Stimulated activated CD4-positive, alpha-beta T cell treated with anti-CD3 and anti-CD28 coated beads, Interleukin-1b, Interleukin-23, amount 100 ng/mL, for 24 hours (primary cell): ENCODE measurements at places on chromosomes 3 and 15.

- no peak for DNase-seq
These were observed 2.2 kb downstream of the ZNF592 start for GRCh38 chr15:84750583-84751092.

- DNase-seq: no peak
These were observed 26.9 kb upstream of the GOLGA8B start for GRCh38 chr15:34610354-34610753.

GRCh38 chr3:30294241-30294667 is 312.1 kb upstream of the TGFBR2 start:
- DNase-seq: no peak

- no peak for DNase-seq
These were observed 382.7 kb downstream of the GBE1 start for GRCh38 chr3:81378552-81379293.

DNA sequence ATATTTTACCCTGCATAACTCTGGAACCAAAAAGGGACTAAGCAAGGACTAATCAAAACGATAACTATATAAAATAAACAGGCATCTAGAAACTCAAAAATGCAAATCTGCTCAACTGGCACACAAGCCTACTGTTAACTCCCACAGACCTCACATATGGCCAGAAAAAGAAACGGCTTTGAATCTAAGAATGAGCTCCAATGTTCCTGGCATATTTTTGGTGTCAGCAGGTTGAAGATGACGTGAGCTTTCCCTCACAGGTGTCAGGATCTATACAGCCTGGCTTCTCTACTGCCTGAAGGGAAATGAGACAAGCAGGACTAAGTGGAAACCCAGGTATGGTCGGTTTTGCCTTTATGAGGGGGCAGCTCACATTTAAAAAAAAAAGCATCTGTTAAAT is 120.1 kb upstream of the SPATA12 start:
- no peak for DNase-seq

- DNase-seq: no peak
These were observed 31.9 kb downstream of the AGTR1 start for GRCh38 chr3:148729476-148730055.

- DNase-seq: no peak
These were observed 15.8 kb downstream of the UROC1 start for GRCh38 chr3:126501736-126502135.

DNA sequence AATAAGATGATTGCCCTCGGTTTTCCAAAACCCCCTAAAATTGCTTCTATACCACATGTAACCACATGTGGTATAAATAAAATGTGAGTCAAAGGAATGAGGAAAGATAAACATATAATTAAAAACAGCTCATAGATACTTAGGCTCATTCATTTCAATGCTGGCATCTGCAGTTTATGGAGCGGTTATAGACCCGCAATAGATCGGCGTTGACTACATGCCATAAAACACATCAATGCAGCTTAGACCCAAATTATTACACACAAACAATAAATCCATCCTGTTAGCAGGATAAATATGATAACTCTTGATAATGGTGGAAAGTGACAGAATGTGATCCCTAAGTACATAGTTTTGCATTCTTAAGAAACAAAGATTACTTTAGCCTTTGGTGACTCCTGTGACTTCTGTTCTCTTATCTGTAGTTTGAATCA is 143.7 kb downstream of the NR2F2 start:
- DNase-seq: no peak

GRCh38 chr3:71582036-71582611 is 1.4 kb downstream of the FOXP1 start:
- peak; percentile 37 for DNase-seq

GRCh38 chr3:61794341-61794740 is 233.0 kb downstream of the PTPRG start:
- DNase-seq: no peak

DNA sequence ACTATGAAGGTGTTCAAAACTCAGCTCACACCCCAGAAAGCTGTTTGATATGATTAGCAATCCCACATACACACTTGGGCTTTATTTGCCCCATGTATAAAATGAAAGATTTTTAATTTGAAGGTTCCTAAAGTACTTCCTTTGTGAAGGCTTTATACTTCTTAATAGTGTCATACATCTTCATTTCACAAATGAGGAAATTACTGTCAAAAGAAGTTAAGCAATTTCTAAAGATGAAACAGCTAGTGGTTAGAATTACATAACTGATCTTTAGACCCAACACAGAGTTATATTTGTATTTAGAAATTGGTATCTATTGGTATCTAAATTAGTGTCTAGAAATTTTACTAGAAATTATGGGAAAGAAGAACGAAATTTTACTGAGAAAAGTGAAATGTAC is 7.1 kb downstream of the CD200R1 start:
- no peak for DNase-seq

DNA sequence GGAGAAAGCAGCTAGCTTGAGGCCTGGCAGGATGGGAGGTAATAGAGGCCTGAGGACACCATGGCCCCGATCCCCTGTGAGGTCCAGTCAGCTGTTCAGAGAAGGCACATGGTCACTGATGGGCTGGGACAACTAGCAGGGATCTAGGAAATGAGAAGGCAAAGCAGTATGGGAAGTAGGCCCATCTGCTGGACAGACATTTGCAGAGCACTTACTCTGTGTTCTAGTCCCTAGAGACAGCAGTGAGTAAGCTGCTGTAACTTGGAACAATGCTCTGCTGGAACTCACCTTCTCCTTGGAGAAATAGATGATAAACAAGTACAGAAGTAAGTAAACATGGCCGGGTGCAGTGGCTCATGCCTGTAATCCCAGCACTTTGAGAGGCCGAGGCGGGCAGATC is 7.1 kb downstream of the ECE2 start:
- DNase-seq: no peak

DNA sequence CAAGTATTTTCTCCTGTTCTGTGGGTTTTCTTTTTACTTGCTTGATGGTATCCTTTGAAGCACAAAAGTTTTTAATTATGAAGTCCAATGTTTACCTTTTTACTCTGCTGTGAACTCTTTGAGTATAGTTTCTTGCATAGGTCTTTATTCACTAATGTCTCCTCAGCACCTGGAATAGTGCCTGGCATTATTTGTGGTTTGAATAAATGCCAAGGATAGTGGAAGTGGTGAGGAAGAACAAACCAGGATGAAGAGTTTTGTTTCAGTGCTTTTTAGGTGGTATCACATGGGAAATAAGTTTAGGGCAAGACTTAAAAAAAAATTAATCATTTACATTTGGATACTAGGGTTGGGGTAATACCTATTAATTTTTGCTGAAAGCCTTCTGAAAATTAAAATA is 25.7 kb downstream of the GPD1L start:
- no peak for DNase-seq

DNA sequence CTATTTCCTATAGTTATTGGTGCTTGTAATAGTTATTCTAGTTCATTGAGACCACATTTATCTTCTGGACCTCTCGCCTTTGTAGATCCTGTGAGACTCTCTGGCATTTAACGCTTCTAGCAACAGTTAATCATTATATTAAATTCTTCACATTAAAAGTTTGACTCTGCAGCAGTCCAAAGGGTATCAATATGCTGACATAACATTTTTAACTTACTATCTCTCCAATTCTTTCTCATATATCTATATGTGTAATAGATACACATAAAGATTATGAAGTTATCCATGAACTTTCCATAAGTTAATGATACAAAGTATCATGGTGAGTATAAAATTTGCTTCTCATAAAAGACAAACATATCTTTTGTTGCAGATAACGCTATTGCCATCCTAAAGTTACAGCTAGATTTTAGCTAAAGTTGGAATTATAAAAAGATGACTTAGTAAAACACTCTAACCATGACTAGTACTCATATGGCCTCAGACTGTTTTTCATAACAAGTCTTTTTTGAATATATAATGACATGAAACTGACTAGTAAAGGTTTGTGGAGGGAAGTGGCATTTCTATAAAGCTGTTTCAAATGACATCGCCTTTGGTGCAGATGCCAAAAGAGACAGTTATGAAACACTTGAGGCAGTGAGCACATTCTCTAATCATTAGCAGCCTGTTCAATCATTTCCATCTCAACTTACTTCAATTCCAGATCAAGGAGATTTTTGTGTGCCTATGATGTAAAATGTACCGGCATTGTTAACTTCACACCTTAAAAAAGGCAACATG is 379.3 kb upstream of the CBLB start:
- DNase-seq: no peak

GRCh38 chr3:50442945-50443579 is 60.4 kb downstream of the CACNA2D2 start:
- DNase-seq: no peak

DNA sequence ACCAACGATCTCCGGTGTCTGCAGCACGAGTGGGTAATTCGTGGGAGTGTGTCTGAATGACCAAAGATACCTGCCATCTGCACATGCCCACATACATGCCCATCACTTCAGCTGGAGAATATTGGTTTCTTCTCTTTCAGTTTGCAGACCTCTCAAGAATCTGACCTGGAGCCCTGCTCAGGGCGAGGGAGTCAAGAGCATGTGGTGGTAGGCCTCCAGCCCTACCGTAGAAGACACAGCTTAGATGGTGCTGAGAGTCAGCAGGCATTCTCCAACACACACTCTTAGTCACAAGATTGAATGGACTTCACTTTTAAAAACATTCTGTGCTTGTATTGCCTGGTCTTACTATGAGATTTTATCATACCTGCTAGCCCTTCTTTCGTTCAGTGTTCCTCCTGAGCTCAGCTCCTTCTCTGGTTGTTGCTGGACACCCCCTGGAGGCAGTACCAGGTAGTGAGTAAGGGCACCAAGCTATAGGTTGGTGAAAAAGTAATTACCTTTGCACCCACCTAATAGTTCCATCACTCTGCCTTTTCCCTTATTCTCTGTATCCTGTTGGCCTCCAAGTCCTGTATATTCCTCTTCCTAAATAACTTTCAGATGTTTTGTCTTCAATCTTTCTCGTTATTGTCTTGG is 252.0 kb downstream of the CACNA2D3 start:
- DNase-seq: no peak

DNA sequence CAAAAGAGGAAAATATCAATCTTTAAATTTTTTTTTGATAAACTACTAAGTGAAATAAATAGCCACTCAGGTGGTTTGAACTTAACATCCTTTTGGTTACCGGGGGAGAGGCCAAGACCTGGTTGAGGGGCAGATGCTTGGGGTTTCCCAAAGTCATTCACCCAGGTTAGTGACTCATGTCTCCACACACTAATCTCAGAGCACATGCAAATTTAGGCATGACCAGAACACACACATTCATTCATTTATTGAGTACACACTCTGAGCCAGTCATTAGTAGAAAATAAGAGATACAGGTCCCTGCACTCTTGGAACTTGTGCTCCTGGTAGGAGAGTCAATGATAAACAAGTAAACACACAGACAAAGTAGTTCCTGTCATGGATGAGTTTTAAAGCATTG is 7.3 kb downstream of the ILDR1 start:
- no peak for DNase-seq

DNA sequence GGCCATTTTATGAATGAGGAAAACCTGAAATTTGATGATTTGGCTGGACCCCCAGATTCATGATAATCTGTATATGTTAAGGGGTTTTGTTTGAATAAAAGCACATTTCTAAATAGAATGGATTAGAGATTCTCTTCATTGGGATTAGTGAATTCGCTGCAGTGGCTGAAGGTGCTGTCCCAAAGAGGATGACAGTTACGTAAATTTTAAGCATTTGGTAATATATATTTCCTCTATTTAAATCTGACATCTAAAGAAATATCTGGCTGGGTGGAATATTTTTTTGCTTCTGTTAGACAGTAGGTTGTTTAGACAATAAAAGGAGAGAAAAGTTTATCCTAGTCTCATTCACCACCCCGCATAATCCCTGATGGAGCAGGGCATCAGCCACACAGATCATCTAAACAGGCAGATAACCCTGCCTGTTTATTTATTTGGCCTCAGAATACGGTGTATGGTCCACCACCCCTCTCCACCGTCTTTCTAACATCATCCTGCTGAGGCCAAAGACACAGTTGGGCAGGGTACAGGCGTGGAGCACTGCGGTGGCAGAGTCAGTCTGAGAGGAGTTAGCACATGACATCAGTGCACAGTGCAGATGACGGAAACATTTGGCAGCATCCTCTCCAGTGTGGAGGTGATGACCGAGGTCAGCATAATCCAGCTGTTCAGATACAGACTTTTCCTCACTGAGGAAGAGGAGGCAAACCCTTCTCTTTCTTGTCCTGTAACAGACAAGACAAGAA is 20.4 kb upstream of the NFKBIZ start:
- DNase-seq: peak; percentile 35

- no peak for DNase-seq
These were observed 66.1 kb downstream of the RAB11A start for GRCh38 chr15:65935391-65935790.

DNA sequence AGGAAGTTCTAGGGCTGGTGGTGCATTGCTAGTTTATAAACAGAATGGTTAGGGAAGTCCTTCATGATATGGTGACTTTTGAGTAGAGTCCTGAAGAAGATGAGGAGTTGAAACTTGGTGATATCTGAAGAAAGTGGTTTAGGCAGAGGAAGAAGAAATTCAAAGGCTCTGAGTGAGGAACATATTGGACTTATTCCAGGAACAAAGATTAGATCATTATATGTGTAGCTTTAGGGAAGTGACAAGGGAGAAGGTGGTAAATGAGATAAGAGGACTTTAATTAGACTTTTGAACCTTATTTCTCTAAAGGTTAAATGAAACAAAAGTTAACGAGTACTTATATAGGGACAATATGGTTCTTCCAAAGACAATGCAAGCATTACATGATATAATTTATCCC is 286.7 kb downstream of the DOCK3 start:
- no peak for DNase-seq

- no peak for DNase-seq
These were observed 40.3 kb downstream of the SPSB4 start for GRCh38 chr3:141091426-141091825.

DNA sequence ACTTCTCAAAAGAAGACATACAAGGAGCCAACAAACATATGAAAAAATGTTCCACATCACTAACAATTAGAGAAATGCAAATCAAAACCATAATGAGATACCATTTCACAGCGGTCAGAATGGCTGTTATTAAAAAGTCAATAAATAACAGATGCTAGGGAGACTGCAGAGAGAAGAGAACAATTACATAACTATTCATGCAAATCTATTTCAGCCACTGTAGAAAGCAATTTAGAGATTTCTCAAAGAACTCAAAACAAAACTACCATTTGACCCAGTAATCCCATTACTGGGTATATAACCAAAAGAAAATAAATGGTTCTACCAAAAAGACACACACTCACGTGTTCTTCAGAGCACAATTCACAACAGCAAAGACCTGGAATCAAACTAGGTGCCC is 116.3 kb downstream of the VPS13C start:
- DNase-seq: no peak

DNA sequence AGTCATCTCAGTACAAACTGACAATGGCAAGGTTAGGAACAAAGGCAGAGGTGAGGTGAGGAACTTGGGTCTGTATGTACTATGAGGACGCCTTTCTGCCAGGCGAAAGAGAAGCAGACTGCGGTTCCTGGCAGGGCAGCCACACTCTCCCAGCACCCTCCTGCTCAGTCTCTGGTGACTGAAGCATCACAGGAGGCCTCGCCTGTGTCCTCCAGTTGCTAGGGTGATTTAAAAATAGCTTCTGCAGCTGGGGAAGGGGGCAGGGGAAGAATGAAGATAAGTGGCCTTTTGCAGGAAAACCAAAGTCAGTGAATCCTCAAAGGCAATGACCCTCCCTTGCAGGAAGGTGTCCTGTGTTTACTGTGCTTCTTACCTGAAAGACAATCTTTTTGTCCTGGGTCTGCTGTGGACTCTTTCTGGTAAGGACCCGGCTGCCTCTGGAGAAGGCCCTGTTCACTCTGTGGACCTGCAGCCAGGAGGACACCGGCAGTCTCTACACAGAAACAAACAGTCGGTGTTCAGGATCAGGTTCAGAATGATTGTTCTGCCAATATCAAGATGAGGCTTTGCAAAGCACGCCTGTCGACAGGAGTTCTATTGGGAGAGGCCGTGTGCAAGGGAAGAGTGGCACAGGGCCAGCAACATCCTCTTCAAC is 65.7 kb upstream of the DGKG start:
- no peak for DNase-seq
